ENCODE measurements at places on chromosomes 12 and 14.

- DNase-seq, result no peak
These were observed 3.5 kb downstream of the PKP2 start for GRCh38 chr12:32893043-32893442.

DNA sequence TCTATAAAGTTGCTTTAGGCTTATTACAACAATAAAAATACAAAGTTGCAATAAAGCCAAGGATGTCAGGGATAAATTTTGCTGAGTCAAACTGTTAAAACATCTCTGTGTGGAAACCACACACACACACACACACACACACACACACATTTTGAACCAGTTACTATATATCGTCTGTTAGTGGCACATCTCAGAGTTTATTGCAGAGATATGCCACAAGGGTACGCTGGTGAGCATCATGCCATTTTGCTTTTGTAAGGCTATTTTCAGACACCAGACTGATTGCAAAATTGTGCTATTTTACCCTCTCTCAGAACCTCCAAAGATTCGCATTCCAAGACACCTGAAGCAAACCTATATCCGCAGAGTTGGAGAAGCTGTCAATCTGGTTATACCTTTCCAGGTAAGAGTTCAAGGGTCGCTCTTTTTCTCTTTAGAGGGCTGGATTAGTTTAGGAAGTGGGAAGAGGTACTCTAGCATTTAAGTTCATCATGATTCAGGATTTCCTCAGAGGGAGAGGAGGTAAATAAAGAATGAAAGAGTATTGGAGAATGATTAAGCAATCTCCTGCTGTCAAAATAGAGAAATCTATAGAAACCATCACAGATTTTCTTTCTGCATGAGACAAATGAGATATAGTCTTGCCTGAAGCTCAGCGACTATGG, 27.3 kb upstream of the CHPT1 start:
- DNase-seq, result no peak

DNA sequence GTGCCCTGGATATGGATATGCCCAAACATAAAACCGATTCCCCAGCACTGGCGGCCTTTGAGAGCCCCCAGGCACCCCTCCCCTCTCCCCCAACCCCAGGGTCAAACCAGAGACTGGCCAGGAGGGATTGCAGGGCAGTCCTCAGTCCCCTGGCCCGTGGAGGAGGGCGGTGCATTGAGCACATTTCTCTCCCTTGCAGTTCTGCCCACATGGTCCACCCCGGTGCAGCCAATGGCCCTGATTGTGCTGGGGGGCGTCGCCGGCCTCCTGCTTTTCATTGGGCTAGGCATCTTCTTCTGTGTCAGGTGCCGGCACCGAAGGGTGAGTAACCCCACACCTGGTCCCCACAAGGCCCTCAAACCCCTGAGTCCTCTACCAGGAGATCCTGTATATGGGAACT, 3.4 kb upstream of the GPR162 start:
- no peak for DNase-seq

- no peak for DNase-seq
These were observed 9.6 kb upstream of the FBXO33 start for GRCh38 chr14:39441805-39442204.

DNA sequence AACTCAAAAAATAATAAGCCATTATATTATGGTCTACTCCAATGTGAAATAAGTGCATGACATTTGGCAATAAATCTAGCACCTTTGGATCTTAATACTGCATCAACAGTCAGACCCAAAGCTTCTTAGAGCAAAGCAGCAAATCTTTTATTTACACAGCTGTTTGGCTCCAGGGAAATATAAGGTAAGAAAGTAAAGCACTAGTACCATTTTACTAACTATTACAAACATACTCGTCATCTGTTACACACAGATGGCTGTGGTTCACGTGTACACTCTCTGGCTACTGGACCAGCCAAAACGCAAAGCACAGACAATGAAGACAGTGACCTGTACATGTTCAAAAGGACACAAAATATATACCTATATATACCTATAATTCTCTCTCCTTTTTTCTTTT, 2.8 kb downstream of the FGD6 start:
- no peak for DNase-seq

- no peak for DNase-seq
These were observed at the start of gene LRRC43 for GRCh38 chr12:122182887-122183587. LRRC43 (plus strand) TSS chr12:122183123; CDS start chr12:122183145, 22 bp downstream.

GRCh38 chr14:56855891-56856461, 45.7 kb upstream of the OTX2 start:
- DNase-seq, result no peak

GRCh38 chr14:55129086-55129427, at the start of gene LGALS3:
LGALS3 (plus strand) TSS chr14:55129252; CDS start chr14:55137374, 8,122 bp downstream.
- no peak for DNase-seq

DNA sequence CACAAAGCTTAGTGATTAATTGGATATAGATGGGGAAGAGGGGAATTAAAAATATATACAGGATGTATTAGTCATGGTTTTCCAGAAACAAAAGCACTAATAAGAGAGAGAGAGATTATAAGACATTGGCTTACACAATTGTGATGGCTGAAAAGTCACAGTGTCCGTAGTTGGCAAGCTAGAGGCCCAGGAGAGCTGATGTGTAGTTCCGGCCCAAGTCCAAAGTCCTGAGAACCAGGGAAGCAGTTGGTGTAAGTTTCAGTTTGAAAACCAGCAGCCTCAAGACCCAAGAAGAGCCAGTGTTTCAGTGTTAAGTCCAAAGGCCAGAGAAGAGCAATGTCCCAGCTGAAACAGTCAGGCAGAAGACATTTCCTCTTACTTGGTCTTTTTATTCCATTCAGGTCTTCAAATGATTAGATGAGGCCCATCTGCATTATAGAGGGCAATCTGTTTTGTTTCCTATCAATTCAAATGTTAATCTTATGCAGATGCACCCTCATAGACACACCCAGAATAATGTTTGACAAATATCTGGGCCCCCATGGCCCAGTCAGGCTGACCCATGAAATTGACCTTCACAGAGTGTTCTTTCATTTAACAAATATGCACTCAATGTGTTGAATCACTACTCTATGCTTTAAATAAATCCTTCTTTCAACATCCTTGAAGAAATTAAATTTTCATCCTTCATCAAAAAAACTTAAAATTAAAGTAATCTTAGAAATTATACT, 67.2 kb upstream of the DIO2 start:
- no peak for DNase-seq

DNA sequence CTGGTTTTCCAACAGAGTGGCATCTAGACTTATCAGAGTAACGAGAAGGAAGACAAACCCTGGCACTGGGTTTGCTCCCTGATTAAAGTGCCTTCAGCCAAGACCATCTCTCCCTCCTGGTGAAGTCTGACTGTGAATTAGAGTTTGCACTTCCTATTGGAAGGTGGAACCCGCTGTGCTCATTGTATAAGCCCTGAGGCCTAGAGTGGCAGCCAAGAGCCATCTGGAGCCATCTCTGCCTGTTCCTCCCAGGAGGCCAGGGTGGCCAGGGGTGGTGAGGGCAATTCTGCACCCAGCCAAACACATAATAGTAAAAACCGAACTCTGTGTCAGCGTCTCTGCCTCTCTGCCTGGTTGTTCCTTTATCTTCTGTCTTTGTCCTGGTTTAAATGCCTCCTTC, 25.0 kb downstream of the MFAP5 start:
- no peak for DNase-seq

DNA sequence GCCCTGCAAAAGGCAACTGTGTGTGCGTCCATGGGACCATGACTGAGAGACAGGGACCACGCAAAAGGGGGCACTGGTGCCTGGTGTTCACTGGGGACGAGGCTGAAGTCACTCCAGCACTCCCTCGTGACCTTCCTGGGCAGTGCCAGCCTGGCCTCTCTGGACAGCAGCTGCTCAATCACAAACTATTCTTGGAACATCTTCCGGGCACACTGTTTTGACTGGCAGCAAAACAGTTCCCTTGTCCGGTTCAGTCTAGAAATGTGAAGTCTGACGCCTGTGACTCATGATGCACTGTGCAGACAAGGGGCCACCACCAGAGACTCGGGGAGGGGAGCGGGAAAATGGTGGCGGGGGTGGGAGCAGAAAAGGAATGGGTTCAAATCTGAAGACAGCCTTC, 20.8 kb downstream of the SNRNP35 start:
- no peak for DNase-seq

DNA sequence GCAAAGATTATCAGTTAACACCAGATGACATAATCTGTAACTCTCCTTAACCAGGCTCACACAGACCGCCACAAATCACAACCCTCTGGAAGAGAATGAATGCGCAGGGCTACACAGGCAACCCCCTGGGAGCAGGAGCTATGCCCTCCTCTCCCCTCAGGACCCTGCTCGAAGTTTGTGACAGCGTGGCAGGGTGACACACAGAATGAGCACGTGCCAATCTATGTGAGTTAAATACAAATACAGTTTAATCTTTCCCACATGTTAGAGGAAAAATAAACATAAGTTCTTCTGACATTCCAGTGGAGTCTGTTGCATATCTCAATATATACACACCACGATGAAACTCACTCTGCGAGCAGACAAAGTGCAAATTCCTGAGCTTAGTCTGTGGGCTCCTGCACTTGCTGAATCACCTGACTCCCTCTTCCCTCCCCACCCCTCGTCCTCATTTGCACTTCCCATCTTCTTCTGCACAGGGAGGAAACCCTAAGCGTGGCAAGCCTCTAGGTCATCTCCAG, 37.6 kb downstream of the BCAT1 start:
- no peak for DNase-seq

GRCh38 chr12:69720750-69721149, 17.9 kb upstream of the RAB3IP start:
- DNase-seq, result no peak

DNA sequence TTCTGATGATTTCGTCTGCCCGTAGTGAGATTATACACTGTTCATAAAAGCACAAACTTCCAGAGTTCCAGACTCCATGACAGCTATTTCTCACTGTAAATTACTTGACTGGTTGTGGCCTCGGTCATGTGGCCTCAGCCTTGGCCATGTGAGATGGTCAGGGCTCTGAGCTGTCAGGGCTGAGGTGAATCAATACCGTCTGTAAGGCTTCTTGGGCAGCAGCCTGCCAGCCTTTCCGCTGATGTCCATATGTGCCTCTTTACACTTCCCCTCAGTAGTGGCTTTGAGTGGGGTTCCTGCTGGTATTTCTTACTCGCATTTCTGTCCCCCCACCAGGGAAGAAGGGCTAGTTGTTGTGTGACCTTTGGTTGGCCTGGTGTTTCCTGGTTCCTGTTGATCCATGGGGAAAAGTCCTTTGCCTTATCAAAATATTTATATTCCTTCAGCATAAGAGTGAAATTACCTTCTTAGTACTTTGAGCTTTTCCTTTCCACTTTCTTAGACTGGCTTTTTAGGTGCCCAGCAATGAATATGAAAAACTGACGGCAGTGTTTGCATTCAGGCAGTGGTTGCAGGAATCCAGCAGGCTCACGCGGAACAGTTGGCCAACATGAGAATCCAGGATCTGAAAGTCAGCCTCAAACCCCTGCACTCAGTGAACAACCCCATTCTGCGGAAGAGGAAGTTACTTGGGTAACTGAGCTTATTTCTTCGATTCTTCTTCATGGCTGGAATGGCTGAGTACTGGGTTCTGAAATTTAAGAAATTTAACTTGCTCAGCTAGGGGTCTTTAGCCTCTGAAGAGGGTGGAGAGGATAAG, 46.1 kb downstream of the MAPKAPK5 start:
- no peak for DNase-seq

GRCh38 chr12:109710205-109710746, 3.3 kb upstream of the FAM222A start:
- no peak for DNase-seq

- no peak for DNase-seq
These were observed 256.9 kb downstream of the ATXN7L3B start for GRCh38 chr12:74794522-74794921.

DNA sequence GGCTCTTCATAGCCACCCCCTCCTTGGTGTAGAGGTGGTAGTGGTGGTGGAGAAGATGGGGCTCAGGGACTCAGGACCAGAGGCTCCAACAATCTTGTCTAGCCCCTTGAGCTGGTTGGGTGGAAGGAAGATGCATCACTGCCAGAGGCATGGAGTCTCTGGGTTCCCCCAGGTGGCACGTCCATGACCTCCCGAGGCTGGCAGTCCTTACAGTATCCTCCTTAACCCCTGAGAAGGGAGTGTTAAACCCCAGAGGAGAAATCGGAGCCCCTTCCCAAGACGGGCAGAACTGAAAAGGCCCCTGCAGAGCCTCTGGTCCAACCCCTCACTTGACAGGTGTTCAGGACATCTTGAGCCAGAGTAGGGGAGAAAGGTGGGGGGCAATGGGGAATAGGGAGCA, 9.1 kb downstream of the KRT83 start:
- no peak for DNase-seq

DNA sequence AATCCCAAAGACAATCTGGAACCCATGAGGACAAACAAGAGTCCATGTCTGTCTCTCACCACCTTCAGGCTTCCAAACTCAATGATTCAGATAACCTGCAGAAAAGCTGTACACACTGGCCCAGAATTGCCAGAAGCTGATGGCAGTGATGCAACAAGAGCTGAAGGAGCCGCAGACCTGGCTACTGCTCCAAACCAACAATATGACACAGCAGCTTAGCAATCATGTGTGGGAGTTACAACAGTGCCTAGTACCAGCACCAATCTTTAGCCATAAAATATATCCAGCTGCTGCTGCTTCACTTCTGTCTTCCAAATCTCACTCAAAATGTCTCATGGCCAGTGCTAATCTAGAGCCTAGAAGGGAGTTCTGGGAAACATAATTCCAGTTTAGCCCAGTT, 22.0 kb downstream of the RPS6KA5 start:
- DNase-seq, result no peak

DNA sequence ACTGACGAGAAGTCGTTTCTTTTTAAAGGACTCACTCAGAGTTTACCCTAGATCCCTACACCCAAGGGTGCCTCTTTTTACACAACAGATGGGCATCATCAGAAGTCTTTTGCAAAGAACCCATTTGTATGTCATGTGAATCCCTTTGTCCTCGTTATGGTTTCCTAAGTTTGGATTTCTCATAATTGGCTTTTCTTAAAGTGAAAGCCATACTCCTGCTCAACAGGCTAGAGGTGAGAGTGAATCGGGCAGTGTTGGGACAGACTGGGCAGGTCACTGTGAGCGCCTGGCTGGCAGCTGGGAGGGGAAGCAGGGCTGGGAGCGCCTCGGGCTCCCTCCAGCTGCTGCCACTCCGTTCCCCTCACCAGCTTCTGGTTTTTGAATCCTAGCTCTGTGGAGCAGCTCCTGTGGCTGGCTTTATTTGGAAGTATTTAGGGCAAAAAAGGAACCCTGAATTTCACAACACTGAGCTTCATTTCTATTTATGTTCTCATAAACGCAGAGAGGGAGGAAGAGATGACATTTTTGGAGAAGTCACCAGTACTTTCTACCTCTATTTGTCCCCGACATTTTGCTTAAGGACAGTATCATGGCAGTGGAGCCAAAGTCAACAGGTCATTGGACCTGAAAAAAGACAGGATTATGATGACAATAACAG, 63.8 kb upstream of the ACTN1 start:
- DNase-seq, result no peak

- no peak for DNase-seq
These were observed 454.4 kb downstream of the VRK1 start for GRCh38 chr14:97251491-97252155.

DNA sequence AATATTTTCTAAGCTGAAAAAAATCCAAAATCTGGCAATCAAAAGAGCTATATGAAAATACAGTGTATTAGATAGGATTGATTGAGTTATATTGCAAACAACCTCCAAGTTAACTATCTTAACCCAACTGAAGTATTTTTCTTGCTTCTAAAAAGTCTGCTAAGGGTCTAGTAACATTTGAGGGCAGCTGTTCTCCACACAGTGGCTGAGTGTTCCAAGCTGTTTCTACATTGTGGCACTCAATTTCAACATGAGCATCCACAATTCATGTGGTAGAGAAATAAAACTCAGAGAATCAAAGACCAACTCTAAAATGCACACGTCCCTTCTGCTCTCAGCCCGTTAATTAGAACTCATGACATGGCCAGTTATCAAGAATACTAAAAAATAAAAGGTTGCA, 340.0 kb downstream of the C12orf50 start:
- DNase-seq, result no peak
